ENCODE measurements at places on chromosomes 5 and 9.

DNA sequence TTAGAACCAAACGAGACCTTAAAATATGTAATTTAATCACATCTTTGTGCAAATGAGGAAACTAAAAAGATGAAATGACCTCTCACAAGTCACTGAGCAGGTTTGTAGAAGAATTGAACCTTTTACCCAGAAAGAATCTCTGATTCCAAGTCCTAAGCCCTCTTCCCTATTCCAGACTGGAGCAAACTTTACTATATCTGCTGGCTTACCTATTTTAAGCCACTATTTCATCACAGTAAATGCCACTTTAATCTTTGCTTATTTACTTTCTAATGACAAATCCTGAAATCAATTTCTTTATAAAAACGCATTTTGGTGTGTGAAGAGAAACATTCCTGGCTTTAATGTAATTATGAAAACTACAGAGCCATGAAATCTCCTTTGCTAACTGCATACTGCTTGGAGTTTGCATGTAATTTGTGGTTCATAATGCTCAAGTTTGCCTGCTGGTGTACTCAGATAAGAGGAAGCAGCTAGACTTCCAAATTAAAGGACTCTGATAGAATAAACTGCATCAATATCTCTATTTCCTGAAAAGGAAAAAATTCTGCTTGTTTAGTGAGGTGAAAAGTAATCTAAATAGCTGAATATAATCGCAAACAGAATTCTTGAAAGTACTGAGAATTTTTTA, 121.2 kb downstream of the RAB3C start:
- DNase-seq, result no peak

- no peak for DNase-seq
Observed at GRCh38 chr9:14066831-14067230, 247.1 kb downstream of the NFIB start.

DNA sequence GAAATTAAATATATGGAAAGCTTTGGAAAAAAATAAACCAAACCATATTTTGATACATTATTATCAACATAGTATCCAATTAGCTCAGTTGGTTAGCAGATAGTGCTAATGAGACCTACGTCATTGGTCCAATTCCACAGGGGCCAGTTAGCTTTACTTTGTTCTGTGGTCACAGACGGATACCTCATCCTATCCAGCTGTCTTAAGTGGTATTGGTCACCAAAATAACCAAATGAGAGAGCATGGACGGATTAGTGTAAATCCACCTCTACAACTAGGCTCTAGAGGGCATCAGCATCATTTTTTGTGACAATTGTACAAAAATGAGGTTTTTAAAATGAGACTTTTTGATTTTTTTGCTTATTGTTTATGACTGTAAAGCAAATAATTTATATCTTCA, 364.2 kb downstream of the KIAA0825 start:
- no peak for DNase-seq

GRCh38 chr5:30040488-30041118, 1152.9 kb upstream of the CDH6 start:
- DNase-seq, result peak; percentile 31

DNA sequence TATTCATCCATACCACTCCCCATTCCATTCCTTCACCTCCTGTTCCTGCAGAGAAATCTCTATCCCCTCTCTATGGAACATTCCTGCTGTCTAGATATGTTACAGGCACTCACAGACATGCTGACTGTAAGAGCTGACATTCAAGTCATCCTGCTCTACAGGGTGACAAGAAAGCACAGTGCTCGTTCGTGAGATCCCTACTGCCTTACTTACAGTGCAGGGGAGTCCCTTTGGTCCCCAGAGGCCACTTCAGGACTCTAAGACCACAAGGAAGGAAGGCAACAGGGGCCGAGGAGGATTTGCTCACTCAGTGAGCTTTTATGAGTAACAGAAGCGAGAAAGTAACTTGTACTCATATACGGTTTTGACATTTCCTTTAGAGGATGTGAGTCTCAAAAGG, 110.5 kb downstream of the GAS1 start:
- no peak for DNase-seq

- DNase-seq, result no peak
Observed at GRCh38 chr5:175551266-175551665, 72.9 kb downstream of the SFXN1 start.

GRCh38 chr9:110752766-110753165, 84.2 kb downstream of the MUSK start:
- peak; percentile 96 for DNase-seq

DNA sequence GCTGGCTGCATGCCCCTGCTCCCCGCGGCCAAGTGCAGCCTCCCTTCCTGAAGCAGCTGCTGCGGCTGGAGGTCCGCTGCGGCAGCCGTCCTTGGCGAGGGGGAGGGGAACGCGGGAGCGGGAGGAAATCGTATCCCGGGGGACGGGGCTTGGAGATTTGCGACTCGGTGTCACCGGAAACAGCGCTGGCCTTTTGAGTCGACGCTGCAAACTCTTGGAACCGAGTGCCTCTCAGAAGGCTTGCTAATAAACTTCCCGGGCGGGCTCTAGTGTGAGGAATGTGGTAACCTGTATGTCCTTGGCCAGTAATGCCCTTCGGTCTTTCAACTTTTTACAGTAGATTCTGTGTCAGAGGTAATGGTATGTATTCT, 82.7 kb downstream of the PTPDC1 start:
- DNase-seq, result no peak

DNA sequence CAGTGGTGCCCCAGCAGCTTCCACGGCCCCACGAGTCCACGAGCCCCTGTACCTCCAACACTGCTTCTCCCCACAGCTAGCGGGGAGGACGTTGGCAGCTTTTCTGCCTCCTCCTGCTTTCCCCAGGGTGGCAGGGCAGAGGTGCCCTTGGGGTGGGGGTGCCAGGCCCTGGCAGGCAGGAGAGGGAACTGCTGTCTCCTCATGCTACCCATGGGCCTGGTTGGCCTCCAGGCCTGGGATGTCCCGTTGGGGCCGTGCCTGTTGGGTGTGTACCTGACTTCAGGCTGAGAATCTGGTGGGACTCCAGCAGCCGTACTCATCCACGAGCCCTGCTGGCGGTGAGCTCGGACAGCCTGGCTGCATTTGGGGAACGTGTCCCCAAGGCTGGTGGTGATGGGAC, 27.3 kb downstream of the RXRA start:
- no peak for DNase-seq

GRCh38 chr9:124297551-124297901, 39.8 kb downstream of the NEK6 start:
- peak; percentile 96 for DNase-seq

DNA sequence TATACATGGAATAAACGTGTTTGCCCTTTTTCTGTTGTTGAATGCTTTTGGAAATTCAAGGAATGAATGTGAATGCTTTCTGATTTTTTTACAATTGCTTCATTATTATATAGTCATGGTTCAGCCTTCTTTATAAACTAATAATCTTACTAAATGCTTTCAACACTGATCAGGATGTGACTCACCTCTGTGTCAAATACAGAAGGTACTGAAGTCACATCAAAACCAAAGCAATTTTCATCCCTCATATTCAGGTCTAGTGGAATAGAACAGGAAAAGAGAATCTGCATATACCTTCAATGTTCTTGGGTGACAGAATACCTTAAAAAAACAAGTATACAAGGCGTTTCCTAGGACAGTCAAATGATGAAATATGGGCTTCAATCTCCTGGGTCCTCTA, 170.7 kb downstream of the PDE4D start:
- peak; percentile 24 for DNase-seq

DNA sequence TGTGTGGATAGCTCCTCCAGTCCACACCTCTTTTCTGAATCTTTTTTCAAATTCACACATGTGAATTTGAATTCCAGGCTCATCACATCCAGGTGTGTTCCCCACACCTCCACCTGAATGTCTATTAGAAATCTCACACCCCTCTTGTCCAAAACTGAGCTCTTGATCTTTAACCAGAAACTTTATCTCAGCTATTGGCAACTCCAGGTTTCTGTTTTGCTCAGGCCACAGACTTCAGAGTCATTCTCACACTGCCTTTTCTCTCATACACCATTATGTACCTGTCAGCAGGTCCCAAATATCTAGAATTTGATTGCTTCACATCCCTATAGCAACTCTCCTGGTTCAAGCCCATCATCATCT, 11.6 kb downstream of the NIPSNAP3B start:
- no peak for DNase-seq

- DNase-seq, result no peak
Observed at GRCh38 chr5:28215091-28215490, 1176.7 kb upstream of the CDH9 start.

GRCh38 chr5:27818888-27819287, 780.5 kb upstream of the CDH9 start:
- DNase-seq, result no peak

DNA sequence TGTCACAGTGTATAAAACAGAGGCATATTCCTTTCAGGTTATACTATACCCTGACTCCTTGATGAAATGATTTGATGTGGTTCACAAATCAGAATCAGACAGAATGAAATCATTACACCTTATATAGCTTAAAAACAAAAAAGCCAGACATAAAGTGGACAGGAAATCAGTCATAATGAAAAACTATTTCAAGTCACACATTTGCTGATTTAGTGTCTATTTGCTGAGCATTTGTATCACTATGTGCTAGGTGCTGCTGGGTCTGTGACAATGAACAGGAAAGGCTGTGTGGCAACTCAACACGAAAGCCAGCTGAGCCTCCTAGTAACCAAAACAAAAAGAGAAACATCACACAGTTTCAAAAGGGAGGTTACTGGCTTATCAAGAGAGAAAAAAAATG, 194.0 kb downstream of the EFNA5 start:
- DNase-seq, result no peak

- DNase-seq, result no peak
Observed at GRCh38 chr5:78922879-78923621, 62.1 kb downstream of the ARSB start.

GRCh38 chr9:68927165-68927564, 86.7 kb downstream of the PRKACG start:
- DNase-seq, result no peak

DNA sequence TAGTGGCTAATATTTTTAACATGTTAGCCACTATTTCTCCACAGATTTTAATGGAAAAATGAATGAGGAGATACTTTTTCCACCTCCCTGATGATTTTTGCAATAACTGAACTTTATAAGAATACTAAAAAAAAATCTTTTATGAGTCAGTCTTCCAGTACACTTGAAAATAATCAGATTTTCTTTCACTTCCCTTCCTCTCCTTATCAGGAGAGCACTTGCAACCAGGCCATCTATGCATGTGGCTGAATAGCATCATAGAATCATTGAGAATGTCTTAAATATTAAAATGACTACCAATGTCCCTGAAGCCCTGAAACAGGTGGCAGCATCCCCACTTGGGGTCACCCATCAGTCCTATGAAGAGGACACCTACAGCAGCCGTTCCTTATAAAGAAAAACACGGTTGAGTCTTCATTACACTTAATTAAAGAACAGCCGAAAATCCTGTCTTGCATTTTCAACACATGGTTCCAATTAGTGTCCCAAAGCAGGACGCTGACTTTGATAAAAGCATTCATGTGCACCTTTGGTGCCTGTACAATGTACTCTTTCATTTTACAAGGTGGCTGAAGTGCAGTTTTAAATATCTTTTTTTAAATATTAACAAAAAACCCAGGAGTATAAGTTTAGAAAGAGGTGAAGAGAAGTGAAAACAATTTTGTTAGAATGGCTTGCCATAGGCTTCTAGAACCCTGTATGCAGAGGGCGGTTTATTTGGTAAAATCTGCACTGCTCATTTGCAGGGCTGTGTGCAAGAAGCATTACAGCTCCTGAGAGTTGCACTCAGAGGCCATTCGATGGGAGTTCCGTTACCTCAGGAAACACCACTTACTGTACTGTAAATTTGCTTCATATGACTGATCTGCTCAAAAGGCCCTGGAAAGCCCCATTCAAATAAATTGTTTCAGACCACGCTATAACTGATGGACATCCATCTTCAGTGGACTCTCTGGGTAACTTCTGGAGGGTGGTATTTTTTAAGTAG, 106.9 kb upstream of the VCAN start:
- DNase-seq, result no peak

GRCh38 chr9:126439402-126439765, 112.8 kb downstream of the MVB12B start:
- peak; percentile 81 for DNase-seq

GRCh38 chr5:172953776-172954675, 5.2 kb upstream of the RPL26L1 start:
- DNase-seq, result peak; percentile 98

GRCh38 chr5:80508844-80509243, 20.9 kb downstream of the FAM151B start:
- DNase-seq, result no peak
